Stimulated activated effector memory CD8-positive, alpha-beta T cell treated with anti-CD3 and anti-CD28 coated beads, Interleukin-12 subunit alpha, Interleukin-12 subunit beta, amount 100 ng/mL, for 72 hours (primary cell): ENCODE measurements at places on chromosomes 3 and 15.

GRCh38 chr3:150681057-150681456 is 22.7 kb downstream of the ERICH6 start:
- DNase-seq: no peak

- no peak for DNase-seq
Measured at GRCh38 chr3:138263104-138263503, 66.5 kb downstream of the NME9 start.

- DNase-seq: no peak
Measured at GRCh38 chr3:139675327-139675726, 2.4 kb downstream of the NMNAT3 start.

DNA sequence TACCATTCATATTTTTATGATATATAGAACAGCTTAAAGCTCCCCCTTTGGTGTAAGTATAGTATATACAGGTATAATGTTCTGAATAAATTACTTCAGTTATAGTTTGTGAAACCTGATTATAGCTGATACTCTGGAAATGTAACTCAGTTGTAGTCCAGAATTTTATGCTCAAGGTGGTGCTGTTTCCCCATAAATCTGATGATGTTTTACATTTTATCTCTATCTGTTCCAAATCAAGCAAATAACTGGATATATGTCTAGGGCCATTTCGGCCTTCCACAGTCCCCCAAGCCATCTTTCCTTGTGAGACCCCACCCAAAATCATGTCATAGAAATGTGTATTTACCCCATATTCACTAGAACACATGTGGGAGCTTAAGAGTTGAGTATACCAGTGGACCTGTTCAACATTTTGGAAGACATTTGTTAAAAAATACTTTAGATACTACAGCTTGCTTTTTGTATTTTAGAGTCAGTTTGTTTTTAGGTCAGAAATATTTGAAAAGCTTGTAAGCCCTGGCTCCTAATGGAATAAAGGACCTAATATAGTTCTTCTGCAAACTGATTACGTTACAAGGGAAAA is 107.1 kb downstream of the ATG7 start:
- DNase-seq: no peak

DNA sequence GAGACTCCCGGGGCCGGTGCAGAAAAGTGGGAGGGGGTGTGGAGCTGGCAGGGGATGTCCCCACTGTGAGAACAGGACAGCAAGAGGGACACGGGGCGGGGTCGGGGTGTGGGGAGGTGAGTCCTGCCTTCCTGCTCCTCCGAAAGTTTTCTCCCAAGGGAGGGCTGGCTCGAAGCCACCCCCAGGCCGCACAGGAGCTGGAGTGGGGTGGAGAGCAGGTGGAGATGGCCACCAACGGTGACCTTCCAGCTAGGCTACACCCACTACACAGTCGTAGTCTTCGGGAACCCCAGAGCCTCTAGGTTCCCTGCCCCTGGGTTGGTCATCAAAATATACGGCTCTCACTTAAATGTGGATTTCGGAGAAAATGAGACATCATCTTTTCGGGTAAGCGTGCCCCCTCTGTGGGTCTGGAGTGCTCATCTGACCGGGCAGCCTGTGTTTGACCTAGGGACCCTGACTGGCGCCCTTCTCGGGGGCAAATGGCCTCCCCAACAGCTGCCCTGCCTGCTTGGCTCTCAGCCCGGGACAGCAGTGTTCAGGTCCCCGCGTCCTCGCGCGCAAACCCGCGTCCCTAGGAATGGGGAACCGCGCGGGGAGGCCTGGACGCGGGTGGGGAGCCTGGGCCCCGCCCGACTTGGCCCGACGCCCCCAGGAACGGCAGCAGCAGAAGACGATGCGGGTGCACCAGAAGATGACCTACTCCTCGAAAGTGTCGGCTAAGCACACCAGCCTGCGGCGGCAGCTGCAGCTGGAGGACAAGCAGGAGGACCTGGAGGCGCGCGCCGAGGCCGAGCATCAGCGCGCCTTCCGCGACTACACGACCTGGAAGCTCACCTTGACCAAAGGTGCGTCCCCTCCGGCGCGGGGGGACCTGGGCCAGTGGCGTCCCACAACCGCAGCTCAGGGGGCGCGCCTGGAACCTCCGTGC is 21.2 kb downstream of the CFAP100 start:
- no peak for DNase-seq

DNA sequence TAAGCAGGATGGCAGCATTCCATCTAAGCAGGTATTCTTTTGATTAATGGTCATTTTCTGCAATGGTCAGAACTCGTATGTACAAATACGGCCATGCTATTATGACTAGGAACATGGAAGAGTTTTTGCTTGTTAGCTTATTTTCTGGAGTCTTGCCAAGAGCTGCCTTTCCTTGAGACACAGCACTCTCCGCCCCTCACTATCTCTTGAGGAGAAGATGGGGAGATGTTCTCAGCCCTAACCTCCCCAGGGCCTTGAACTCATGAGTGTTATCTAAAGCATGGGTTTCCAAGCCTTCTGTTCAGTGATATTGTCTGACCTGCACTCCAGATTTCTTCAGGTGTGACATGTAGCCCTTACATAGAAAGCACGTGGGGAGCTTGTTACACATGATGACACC is 65.9 kb upstream of the ACTC1 start:
- no peak for DNase-seq
